ENCODE measurements at places on chromosomes 3 and 15. TPM values are rescaled to one million over a fixed set of nuclear protein-coding genes. Genes with fewer than 3 reads are reported as not detected.
A peak's percentile ranks its signal among the peaks of the same experiment; 100 is the strongest.

XXYLT1 gene
- 10.8 TPM for total RNA-seq

WDR93 gene
- not detected for total RNA-seq

GRK7 gene
- total RNA-seq, result not detected

TRAT1 gene
- total RNA-seq, result not detected

XIRP1 gene
- not detected for total RNA-seq

GLDN gene
- 0.86 TPM for total RNA-seq

AP3B2 gene
- total RNA-seq, result not detected

IQCF2 gene
- total RNA-seq, result not detected

DNA sequence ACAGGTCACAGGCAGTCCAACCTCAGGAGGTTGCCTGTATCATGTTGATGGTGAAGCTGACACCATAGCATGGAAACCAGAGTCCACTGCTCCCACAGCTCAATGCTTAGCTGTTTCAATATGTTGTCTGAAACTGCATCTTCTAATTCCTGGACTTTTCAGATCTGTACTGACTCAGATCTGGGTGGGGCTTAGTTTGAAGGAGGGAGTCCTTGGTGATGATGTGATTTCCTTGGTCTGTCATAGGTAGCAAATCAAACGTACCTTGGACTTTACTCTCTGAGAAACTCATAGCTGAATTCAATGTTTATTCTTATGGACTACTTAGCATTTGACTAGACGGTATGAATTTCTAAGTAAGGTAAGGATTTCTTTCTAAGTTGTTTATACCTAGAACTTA is at the start of gene HHLA2:
TSS of gene HHLA2 (plus strand) at position 310 of the 400 bp plus-strand sequence. CDS start 55,266 bp downstream, outside the sequence.
- no peaks in the 10 kb centered on the region for H3K4me1 ChIP-seq
- no peak within 1 kb of the TSS for H3K4me3 ChIP-seq
- DNase-seq, result no peak
- H3K36me3 ChIP-seq, result no peaks in the 10 kb centered on the region
- H3K27ac ChIP-seq, result no peak within 1 kb of the TSS
- H3K27me3 ChIP-seq, result no peaks in the 10 kb centered on the region

GRCh38 chr3:128287216-128287615 is 133.9 kb downstream of the EEFSEC start:
- no peak for DNase-seq
- no peak overlapping the region for H3K27ac ChIP-seq
- peaks cover 1% of the 10 kb centered on the region for H3K4me1 ChIP-seq
- no peak overlapping the region for H3K4me3 ChIP-seq

DNA sequence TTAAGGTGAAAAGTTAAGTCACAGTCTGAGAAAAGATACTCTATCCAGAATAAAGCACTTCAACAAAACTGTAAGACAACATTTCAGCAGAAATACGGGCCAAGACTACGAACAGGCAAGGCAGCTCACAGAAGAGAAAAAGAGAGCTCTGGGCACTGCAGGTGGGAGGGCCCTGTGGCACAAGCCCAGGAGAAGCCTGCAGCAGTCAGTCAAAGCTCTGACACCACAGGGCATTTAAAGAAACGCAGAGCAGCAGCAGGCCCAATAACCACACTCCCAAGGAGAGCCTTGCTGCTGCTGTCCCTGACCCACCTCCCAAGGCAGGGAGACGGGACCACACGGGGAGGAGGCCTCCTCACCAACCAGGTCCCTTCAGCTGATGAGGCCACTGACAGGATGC is 19.2 kb downstream of the CHSY1 start:
- H3K4me3 ChIP-seq, result no peak overlapping the region
- H3K36me3 ChIP-seq, result peaks cover 8% of the 10 kb centered on the region
- no peaks in the 10 kb centered on the region for H3K4me1 ChIP-seq
- no peaks in the 10 kb centered on the region for H3K27me3 ChIP-seq

DNA sequence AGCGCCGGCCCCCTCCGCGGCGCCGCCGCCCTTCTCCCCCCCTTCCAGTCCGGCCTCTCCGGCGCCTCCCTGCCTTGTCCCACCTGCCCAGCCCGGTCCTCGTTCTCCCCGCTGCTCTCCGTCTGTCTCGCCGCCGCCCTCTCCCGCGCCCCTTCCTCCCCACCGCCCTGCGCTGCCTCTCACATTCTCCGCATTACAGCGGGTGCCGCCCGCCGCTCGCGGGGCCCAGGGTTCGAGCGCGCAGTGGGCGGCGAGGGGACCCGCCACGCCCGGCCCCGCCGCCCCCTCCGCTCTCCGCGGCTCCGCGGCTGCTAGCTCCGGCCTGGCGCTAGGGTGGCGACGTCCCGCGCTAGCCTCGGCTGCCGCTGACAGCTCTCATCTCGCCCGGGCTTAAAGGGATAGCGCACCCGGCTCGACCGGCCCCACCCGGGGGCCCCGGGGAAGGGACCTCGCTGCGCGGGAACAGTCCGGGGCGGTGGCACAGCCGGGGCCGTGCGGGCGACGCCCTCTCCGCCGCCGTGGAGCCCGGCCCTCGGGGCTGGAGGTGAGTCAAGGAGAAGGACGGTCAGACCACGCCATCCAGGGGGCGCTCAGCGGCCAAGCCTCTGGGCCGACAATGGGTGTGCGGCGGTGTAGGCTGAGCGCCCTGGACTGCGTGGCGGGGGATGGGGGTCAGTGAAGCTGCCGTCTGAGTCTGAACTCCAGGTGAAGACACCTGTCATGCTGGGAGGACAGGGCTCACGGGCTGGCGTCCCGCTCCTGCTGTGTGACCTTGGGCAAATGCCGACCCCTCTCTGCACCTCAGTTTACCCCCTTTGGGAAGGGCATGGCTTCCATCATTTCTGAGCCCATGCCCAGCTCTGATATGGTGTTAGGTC is 187.4 kb upstream of the LINGO1 start:
- no peak overlapping the region for H3K27ac ChIP-seq
- DNase-seq, result peak; percentile 14
- peaks cover 58% of the 10 kb centered on the region for H3K27me3 ChIP-seq
- no peaks in the 10 kb centered on the region for H3K36me3 ChIP-seq
- no peaks in the 10 kb centered on the region for H3K4me1 ChIP-seq

DNA sequence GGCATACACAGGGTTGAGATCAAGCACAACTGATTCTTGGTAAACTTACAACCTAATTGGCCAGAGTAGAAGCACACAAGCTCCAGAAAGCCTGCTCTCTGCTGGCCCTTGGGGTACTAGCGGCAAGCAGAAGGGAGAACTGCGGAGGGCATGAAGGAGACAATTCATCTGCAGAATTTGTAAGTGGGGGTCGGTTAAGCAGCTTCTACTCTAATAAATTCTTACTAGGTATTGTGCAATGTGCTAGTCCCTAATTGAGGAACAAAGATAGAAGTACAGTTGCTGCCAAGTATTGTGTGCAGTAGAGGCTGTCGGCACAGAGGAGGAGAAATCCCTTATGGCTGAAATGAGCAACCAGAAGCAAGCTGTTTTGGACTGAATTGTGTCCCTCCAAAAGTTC is 91.2 kb upstream of the VEPH1 start:
- H3K4me3 ChIP-seq, result no peak overlapping the region
- no peak for DNase-seq
- no peaks in the 10 kb centered on the region for H3K27me3 ChIP-seq
- no peaks in the 10 kb centered on the region for H3K36me3 ChIP-seq

GRCh38 chr3:126473292-126474168 is 2.2 kb downstream of the ZXDC start:
- H3K36me3 ChIP-seq, result peaks cover 10% of the 10 kb centered on the region
- peak overlapping the region; percentile 70 for H3K27ac ChIP-seq
- H3K4me3 ChIP-seq, result peak overlapping the region; percentile 70
- DNase-seq, result no peak

GRCh38 chr15:71804226-71804625 is 6.1 kb upstream of the NR2E3 start:
- DNase-seq, result no peak
- H3K27me3 ChIP-seq, result peaks cover 21% of the 10 kb centered on the region
- H3K36me3 ChIP-seq, result no peaks in the 10 kb centered on the region
- H3K4me3 ChIP-seq, result no peak overlapping the region
- no peaks in the 10 kb centered on the region for H3K4me1 ChIP-seq
- no peak overlapping the region for H3K27ac ChIP-seq

GRCh38 chr3:171348121-171348520 is 112.1 kb downstream of the TNIK start:
- H3K27ac ChIP-seq, result no peak overlapping the region
- H3K4me1 ChIP-seq, result no peaks in the 10 kb centered on the region
- no peak overlapping the region for H3K4me3 ChIP-seq

GRCh38 chr3:54866251-54866650 is 61.6 kb downstream of the LRTM1 start:
- H3K4me1 ChIP-seq, result no peaks in the 10 kb centered on the region
- DNase-seq, result no peak
- H3K27me3 ChIP-seq, result peaks cover 8% of the 10 kb centered on the region
- no peak overlapping the region for H3K4me3 ChIP-seq
- no peak overlapping the region for H3K27ac ChIP-seq
- no peaks in the 10 kb centered on the region for H3K36me3 ChIP-seq

- no peaks in the 10 kb centered on the region for H3K36me3 ChIP-seq
- H3K4me1 ChIP-seq, result no peaks in the 10 kb centered on the region
- H3K4me3 ChIP-seq, result no peak overlapping the region
These were observed 48.2 kb upstream of the SLC9A9 start for GRCh38 chr3:143896486-143896885.

DNA sequence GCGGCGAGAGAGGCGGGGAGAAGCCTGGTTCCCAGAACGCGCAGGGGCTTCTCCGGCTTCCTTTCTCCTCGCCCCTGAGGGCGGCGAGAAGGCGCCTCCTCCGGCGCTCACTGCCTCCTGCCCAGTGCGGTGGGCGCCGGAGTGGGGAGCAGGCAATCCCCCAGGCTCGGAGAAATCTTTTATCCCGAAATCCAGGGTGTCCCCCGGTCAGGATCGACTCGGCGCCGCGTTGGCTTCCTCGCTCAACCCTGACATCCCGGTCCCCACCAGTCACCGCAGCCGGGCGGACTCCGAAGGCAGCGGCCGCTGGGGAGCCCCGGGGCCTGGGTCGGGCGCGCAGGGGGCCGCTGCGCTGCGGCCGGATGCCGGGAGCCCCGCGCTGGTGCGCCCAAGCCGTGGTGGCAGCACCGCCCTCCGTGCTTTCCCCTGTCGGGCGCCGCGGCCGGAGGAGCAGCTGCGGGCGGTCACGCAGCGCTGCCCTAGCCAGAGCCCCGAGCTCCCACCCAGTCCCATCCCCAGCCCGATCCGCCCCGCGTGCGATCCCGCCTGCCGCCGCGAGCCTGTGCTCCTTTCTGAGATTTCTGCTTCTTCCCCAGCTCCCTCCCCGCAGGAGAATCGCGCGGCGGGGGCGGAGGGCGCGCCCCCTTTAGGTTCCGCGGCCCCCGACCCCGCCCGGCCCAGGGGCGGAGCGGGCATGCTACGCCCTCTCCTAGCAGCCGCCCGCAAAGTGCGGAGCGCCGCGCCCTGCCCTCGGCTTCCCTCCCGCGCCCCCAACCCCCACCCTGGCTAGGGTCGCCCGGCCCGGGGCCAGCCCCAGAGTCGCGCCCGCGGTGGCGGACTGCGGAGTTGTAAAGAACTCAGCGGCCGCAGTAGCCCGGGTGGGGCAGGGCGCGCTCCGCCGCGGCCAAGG is 683 bp upstream of the CACNA2D3 start:
- no peak overlapping the region for H3K4me3 ChIP-seq
- no peak for DNase-seq
- no peaks in the 10 kb centered on the region for H3K36me3 ChIP-seq
- peaks cover 2% of the 10 kb centered on the region for H3K27me3 ChIP-seq

DNA sequence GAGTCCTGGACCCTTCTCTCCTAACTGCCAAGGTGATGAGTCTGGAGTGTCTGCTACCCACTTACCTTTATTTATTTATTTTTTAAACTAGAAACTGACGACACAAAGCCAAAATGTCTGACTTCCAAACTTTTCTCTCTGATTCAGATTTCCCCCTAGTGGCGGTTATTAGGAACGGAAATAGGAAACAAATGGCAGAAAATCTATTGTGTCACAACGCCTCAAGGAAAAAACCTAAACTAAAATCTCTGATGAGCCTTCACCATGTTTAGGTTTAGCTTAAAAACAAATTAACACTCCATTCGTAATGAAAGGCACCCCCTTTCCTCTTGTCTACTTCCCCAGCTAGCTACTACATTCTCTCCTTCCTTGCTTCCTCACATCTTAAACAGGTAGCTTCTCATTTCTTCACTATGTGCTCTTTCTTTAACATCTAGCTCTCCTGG is 94.0 kb upstream of the MEX3B start:
- H3K36me3 ChIP-seq, result peaks cover 13% of the 10 kb centered on the region
- DNase-seq, result peak; percentile 36
- no peaks in the 10 kb centered on the region for H3K27me3 ChIP-seq

DNA sequence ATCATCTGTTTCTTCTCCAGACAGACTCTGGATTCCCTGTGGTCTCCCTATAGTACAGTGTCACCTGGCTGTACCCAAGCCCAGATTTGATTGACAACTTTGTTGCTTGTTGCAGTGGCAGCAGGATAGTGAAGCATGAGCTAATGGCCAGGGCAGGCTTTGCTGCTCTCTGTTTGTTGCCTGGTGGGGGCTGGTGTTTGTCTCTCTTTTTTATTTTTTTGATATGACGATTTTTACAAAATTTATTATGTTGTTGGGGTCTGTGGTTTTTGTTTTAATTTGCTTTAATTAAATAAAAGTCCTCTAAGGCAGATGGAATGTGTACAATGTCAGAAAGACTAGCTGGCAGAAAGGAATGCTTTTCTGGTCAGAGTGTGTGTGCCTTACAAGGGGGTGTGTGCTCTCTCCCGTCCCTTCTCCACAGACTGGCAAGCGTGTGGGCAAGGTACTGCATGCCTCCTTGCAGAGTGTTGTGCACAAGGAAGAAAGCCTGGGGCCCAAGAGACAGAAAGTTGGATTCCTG is 15.2 kb upstream of the CLEC3B start:
- no peak overlapping the region for H3K27ac ChIP-seq
- no peaks in the 10 kb centered on the region for H3K27me3 ChIP-seq
- no peak overlapping the region for H3K4me3 ChIP-seq

DNA sequence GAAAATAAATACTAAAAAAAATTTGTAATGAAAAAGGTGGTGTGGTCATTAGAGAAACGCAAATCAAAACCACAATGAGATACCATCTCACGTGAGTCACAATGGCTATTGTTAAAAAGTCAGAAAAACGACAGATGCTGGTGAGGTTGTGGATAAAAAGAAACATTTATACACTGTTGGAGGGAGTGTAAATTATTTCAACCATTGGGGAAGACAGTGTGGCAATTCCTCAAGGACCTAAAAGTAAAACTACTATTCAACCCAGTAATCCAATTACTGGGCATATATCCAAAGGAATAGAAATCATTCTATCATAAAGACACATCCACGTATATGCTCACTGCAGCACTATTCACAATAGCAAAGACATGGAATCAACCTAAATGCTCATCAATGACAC is 120.3 kb downstream of the MYO9A start:
- H3K27ac ChIP-seq, result no peak overlapping the region
- H3K4me3 ChIP-seq, result no peak overlapping the region
- no peaks in the 10 kb centered on the region for H3K4me1 ChIP-seq
- DNase-seq, result no peak
- no peaks in the 10 kb centered on the region for H3K27me3 ChIP-seq

DNA sequence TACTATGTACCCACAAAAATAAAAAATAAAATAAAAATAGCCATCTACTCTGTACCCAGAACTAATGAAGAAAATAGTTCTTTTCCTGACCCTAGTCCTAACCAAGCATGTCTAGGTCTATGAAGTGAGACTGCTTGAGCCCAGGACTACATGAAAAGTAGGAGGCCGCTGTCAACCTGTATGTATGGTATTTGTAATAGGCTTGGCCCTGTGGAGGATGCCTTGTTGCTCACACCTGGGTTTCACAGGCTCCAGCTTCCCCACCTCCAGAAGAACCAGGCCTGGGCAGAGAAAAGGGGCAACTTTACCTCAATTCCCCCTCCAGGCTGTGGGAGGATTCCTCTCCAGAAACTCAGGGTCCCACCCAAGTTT is 6.8 kb upstream of the PKM start:
- H3K27me3 ChIP-seq, result peaks cover 6% of the 10 kb centered on the region
- H3K36me3 ChIP-seq, result no peaks in the 10 kb centered on the region
- H3K4me3 ChIP-seq, result no peak overlapping the region
- peaks cover 47% of the 10 kb centered on the region for H3K4me1 ChIP-seq
- no peak overlapping the region for H3K27ac ChIP-seq
- DNase-seq, result no peak

All from HepG2 (cell line).